ENCODE measurements at places on chromosomes 3 and 15. TPM values are rescaled to one million over a fixed set of nuclear protein-coding genes. Genes with fewer than 3 reads are reported as not detected.

GPR149 gene
- not detected for total RNA-seq

DPPA2 gene
- not detected for total RNA-seq

SLC28A1 gene
- total RNA-seq: not detected

ITGA11 gene
- not detected for total RNA-seq

PAQR5 gene
- total RNA-seq: 1.1 TPM

All from natural killer cell (primary cell).